ENCODE measurements at places on chromosomes 5 and 9.

DNA sequence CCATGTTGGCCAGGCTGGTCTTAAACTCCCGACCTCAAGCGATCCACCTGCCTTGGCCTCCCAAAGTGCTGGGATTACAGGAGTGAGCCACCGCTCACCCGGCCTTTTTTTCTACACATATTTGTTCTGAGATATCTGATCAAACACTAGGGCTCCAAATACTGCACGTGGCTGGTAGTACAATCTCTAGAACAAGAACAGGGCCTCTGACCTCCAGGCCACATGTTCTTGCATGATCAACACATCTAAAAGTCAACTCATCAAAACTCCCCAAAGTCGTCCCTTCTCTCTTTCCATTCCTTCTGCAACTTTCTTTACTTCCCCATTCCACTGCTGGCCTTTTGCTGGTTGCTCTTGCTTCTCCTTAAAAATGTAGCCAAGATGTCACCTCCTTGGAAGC lies 113.3 kb upstream of the LHFPL2 start:
- no peak for DNase-seq

DNA sequence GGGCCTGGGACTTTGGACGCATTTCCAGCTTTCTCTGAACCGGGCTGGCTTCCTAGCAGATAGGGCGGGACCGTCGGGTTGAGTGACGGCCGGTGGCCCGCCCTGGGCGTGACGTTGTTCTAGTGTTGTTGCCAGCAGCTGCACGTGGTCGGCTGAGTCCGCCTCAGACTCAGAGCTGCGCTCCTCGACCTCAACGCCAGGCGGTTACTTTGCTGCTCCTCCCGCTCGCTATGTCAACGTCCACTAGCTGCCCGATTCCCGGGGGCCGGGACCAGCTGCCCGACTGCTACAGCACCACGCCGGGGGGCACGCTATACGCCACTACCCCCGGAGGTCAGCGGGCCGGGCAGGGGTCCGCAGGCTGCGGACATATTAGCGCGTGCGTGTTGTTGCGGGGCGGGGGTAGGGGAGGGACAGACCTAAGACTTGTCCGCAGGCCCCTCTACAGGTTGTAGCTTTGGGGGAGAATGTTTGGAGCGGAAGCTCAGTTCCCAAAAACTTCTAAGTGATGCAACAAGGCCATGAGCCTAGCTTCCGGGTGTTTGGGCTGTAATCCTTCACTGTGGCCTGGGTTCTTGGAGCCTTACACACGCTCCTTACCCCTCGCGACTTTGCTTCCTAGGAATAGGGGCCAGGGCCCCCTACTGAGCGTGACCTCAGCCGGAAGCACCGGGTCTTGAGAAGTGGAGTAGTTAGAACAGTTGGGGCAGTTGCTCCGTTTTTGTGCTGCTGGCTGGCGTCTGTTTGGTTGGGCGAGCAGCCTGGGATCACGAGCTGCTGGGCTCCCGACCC lies at the start of gene EIF4EBP3:
EIF4EBP3 (plus strand) TSS at position 155 of the 792 bp plus-strand sequence; CDS start at position 231, 76 bp downstream.
- peak; percentile 93 for DNase-seq

DNA sequence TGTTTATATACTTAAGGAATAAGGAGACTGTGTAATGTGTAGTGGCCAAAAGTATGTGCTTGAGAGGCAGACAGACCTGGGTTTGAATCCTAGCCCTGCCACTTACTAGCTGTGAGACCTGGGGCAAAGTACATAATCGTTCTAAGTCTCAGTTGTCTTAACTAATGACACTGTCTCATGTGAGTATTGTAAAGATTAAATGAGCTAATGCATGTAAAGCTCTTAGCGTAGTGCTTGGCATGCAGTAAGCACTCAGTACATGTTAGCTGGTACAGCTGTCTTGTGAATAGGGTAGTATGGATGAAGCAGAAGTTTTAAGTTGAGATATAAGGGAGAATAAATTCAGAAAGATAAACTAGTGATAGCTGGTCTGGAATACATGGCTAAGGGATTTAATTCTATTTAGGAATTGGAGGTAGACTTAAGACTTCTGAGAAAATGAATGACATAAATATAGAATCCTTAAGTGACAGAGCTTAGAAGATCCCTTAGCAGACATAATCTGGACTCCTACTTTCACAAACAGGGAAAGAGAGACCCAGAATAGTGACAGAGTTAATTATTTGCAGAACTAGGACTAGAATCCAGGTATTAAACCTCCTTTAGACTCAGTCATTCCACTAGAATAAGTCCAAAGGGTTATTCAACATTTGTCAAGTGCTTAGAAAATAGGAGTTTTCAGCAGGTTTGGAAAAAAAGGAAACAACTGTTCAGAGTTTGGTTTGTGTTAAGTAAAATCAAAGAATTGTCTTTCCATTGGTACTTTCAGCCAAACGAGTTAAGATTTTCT lies 13.1 kb downstream of the GPR21 start:
- DNase-seq, result no peak

- no peak for DNase-seq
Observed at GRCh38 chr9:126673689-126674364, 60.1 kb downstream of the LMX1B start.

DNA sequence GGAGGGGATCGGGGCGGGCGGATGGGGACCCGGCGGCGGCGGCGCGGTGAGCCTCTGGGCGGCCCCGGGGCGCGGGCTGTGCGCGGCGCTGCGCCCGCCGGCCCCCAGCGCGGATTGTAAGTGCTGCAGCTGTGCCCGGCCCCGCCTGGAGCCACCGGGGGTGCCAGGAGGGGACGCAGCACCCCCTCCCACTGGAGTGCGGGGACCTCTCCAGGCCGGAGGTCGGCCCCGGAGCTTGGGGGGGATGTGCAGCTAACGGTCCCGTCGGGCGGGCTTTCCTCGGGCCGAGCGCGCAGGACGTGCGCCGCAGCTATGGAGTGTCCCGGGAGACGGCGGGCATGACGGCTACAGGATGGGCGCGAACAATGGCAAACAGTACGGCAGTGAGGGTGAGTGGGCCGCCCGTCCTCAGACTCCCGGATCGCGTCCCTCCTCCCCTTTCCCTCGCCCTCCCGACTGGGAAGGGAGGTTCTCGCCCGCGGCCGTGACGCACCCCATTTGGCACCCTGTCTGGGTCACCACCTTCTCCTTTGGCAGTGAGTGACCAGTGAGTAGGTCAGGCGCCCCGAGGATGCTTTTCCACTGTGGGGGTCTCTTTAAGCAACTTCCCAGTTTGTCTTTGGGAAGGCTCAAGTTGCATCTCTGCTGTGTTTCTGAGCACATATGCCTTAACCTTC lies 483 bp downstream of the FBXL7 start:
- peak; percentile 35 for DNase-seq

- no peak for DNase-seq
Observed at GRCh38 chr5:94746731-94747124, 128.3 kb downstream of the SLF1 start.

- DNase-seq, result no peak
Observed at GRCh38 chr5:122259995-122260394, 52.0 kb upstream of the SNCAIP start.

DNA sequence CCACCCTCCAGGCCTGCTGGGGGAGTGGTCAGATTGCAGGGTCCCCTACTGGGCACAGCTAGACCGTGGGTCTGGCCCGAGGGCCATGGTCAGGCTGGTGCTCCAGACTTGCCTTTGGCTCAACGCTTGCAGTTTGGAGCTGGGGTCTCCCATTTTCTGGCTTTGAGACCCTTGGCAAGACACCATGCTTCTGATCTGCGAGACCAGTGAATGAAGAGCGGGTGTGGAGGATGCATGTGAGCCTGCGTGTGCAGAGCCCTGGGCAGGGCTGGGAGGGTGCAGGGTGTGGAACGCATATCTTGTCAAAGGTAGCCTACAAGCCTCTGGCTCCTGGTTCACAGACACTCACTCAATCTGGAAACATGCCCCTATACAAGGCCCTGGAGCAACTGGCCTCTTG lies 6.1 kb upstream of the MRNIP start:
- no peak for DNase-seq

DNA sequence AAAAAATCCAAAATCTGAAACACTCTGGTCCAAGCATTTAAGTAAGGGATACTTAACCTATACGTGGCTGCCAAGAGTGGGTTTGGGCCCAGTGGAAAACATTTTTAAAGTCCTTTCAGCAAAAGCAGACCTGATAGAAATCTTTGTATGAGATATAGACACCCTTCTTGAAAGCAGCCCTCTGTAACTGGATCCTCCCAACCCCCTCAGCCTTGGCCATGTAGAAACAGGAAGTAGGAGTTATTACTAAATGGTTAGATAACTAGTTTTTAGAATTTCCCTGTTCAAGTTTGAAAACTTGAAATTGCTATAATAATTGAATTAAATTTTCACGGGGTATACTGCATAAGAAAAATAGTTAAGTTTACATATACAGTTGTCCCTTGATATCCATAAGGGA lies 111.3 kb upstream of the PCA3 start:
- DNase-seq, result no peak
